Dermis blood vessel endothelial cell (primary cell): ENCODE measurements at places on chromosomes 1 and 21. TPM values are rescaled to one million over a fixed set of nuclear protein-coding genes. Genes with fewer than 3 reads are reported as not detected.

The NR5A2 gene
- 7.9 and 16.0 TPM in 2 replicates for total RNA-seq

The SLC5A9 gene
- total RNA-seq = 0.05 TPM in 1 of 2 replicates, not detected in the other

The MAP3K21 gene
- total RNA-seq = 1.2 and 1.4 TPM in 2 replicates

The FAM229A gene
- 0.88 and 2.0 TPM in 2 replicates for total RNA-seq

The C1orf116 gene
- 0.05 and 0.17 TPM in 2 replicates for total RNA-seq

The KRTAP12-2 gene
- not detected in 2 replicates for total RNA-seq

The TNN gene
- not detected in 2 replicates for total RNA-seq

The PRAMEF8 gene
- not detected in 2 replicates for total RNA-seq

The PIGM gene
- total RNA-seq = 2.6 and 3.5 TPM in 2 replicates

The COG2 gene
- 19.7 and 20.1 TPM in 2 replicates for total RNA-seq

The CHRM3 gene
- 1.4 and 2.6 TPM in 2 replicates for total RNA-seq

The SELENBP1 gene
- total RNA-seq = 5.3 TPM in 2 replicates

The CCDC30 gene
- total RNA-seq = 0.28 and 0.68 TPM in 2 replicates

The PDPN gene
- total RNA-seq = 65.0 and 88.5 TPM in 2 replicates

The ABCG1 gene
- 81.6 and 111 TPM in 2 replicates for total RNA-seq

The CR1L gene
- 0.14 TPM in 1 of 2 replicates, not detected in the other for total RNA-seq

The EPHA2 gene
- 121 and 192 TPM in 2 replicates for total RNA-seq

The CFAP57 gene
- 0.14 and 0.17 TPM in 2 replicates for total RNA-seq

The NUP210L gene
- 0.09 and 0.17 TPM in 2 replicates for total RNA-seq

The C1orf122 gene
- 21.4 and 23.0 TPM in 2 replicates for total RNA-seq

The NR0B2 gene
- total RNA-seq = not detected in 2 replicates

The KCNE1 gene
- under 0.01 and 0.14 TPM in 2 replicates for total RNA-seq

The FOXO6 gene
- 0.05 TPM in 1 of 2 replicates, not detected in the other for total RNA-seq

The GUCA2A gene
- total RNA-seq = not detected in 2 replicates

The SPATA46 gene
- total RNA-seq = not detected in 2 replicates

The KRTAP7-1 gene
- not detected in 2 replicates for total RNA-seq

The A3GALT2 gene
- not detected in 2 replicates for total RNA-seq

The ASTN1 gene
- not detected in 2 replicates for total RNA-seq
